Fibroblast of the aortic adventitia (primary cell): ENCODE measurements at places on chromosomes 11 and 22. TPM values are rescaled to one million over a fixed set of nuclear protein-coding genes. Genes with fewer than 3 reads are reported as not detected.

The TESMIN gene
- 1.2 TPM in 1 of 2 replicates, not detected in the other for total RNA-seq

The LUZP2 gene
- 0.74 and 20.6 TPM in 2 replicates for total RNA-seq

The MUC5AC gene
- under 0.01 TPM in 1 of 2 replicates, not detected in the other for total RNA-seq

The ARHGAP1 gene
- 52.3 and 65.2 TPM in 2 replicates for total RNA-seq

The MAJIN gene
- not detected in 2 replicates for total RNA-seq

The SCN2B gene
- total RNA-seq: 0.33 TPM in 1 of 2 replicates, not detected in the other

The DTX4 gene
- 0.18 and 0.57 TPM in 2 replicates for total RNA-seq

The PRAME gene
- 0.54 TPM in 1 of 2 replicates, not detected in the other for total RNA-seq
